ENCODE measurements at places on chromosomes 11 and 22.

- DNase-seq = no peak
Observed at GRCh38 chr22:37663521-37664140, 5.1 kb downstream of the PDXP start.

- DNase-seq = peak; percentile 12
Observed at GRCh38 chr11:67371189-67371910, 2.0 kb downstream of the CLCF1 start.

DNA sequence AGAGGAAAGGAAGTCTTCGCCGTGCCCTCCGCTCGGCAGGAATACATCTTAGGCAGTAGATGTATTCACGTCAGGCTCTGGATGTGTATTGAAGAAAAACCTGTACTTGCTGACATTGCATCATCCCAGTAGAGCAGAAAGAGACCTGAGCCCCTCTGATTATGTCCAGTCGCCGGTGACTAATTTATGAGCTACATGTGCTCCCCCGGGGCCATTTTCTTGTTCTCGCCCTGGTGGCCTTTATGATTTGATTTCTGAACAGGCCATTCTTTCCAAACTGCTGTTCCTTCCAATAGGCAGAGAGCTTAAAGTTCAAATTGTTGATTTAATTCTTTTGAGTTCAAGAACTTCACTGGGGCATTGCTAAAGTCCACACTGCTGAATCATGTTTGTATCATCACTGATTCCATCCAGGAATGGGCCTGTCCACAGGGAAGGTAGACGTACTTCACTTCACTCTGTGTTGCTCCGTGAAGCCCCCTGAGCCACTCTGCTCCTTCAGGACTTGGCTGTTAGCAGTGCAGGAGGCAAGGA, 137.3 kb upstream of the RASSF10 start:
- DNase-seq = no peak

GRCh38 chr22:47837703-47838102, 1075.3 kb downstream of the TBC1D22A start:
- peak; percentile 70 for DNase-seq

- DNase-seq = no peak
Observed at GRCh38 chr11:13055200-13055599, 46.1 kb downstream of the RASSF10 start.

DNA sequence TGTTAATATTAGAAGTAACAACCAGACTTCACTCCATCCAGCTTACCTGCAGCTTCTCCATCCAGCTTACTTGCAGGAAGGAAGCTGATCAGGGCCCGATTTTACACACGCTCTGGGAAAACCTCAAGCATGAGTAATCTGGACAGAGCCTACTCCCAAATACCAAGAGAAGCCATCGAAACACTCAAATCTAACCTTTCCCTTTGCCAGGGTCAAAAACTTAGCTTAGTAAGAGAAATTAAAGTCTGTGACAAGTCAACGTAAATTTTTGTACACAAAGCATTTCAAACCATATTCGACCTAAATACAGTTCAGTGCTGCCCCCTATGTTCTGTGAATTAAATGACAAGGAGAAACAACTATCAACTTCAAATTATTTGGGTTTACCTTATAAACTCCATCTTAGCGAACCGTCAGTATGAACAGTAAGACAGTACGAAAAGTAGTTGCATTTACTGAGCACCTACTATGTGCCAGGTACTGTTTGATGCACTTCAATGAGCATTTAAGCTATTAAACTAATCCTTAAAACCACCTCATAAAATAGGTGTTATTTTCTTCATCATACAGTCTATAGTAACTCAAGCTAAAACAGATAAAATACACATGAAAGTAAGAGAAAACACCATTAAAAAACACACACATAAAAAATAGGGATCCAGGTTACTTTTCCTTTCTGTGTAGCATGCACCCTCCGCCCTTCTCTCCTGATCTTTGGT, 36.9 kb downstream of the ARFGAP3 start:
- DNase-seq = peak; percentile 30

DNA sequence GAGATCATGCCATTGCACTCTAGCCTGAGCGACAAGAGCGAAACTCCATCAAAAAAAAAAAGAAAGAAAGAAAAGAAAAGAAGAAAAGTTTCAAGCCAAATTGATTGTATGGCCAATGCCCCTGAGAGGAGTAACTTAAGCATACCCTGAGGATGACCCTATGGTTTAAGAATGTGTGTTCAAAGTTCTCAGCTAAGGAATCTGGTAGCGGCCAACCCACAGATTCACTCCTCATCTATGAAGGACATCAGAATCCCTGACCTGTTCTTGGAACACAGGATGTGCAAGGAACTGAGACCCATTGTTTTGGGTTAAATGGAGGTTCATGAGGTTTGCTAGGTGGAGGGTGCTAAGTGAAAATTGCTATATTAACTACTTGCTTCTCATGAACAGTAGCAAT, 18.1 kb downstream of the IZUMO1R start:
- DNase-seq = no peak

DNA sequence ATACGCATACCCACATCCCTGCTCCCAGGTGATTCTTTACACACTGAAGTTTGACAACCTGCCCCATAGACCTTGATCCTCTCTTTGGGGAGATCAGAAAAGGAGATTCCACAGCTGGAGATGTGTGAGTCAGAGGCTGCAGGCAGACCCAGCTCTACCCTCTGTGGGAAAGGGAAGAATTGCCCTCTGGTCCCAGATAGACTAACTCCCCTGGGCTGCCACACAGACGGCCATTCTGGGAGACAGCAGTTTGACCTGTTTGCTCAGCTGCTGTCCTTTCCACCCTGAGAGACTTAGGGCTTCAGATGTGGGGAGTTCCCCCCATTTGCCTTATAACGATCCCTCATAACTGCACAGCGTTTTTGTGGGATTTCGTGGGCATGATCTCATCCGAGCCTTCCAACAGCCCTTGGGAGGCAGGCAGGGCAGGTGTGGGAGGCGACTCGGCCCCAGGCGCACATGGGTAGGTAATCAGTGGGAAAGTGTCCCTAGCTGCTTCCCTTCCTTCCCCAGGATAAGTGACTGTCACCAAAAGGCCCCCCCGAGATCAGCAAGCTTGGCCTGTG, 14.1 kb downstream of the FAM83F start:
- no peak for DNase-seq

DNA sequence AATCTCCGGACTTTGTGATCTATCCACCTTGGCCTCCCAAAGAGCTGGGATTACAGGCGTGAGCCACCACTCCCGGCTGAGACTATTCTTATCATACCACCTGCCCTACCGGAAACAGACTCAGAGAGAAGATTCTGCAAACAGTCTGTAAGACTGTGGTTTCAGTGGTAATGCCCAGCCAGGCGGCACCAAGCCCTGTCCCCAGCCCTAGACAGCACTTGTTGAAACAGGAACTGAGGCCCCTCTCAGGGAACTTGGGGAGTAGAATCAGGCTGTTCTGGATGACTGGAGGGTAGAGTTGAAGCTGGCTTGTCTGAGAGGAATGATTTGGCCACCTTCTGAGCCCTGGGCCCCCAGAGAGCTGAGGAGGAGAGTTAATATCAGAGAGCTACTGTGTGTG, 1.3 kb upstream of the INSC start:
- DNase-seq = peak; percentile 82

DNA sequence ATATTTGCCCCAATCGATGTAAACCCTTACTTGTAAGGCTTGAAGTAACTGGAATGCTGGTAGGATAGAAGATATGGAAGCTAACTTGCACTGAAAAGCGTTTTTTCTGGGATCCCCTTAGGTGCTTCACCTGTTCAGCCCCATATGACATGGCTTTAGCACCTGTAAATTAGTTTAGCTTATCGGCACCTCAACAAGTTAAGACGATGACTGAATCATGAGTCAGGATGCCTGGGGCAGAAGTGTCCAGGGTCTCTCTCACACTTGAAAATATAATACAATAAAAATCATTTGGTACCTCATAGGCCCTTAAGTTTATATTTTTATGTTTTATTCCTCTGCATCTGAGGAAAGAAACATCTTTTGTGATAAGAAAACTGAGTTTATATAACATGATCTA, 409.2 kb upstream of the LRRC4C start:
- DNase-seq = no peak

GRCh38 chr22:46734830-46735453, 3.1 kb downstream of the CERK start:
- DNase-seq = no peak

DNA sequence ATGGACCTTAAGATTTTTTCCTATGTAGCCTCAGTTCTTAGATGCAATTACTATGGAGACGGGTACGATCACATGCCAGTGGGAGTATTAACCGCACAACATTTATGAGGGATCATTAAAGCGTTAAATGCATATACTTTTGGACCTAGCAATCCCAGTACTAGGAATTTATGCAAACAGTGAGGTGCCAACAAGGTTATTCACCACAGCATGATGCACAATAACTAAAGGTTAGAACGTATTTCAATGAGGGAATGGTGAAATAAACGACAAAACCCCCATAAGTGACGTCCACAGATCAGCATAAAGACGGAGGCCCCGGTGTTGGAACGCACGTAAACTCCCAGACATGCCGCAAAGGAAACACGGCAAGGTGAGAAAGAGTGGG, 539 bp downstream of the SIRT3 start:
- DNase-seq = no peak

DNA sequence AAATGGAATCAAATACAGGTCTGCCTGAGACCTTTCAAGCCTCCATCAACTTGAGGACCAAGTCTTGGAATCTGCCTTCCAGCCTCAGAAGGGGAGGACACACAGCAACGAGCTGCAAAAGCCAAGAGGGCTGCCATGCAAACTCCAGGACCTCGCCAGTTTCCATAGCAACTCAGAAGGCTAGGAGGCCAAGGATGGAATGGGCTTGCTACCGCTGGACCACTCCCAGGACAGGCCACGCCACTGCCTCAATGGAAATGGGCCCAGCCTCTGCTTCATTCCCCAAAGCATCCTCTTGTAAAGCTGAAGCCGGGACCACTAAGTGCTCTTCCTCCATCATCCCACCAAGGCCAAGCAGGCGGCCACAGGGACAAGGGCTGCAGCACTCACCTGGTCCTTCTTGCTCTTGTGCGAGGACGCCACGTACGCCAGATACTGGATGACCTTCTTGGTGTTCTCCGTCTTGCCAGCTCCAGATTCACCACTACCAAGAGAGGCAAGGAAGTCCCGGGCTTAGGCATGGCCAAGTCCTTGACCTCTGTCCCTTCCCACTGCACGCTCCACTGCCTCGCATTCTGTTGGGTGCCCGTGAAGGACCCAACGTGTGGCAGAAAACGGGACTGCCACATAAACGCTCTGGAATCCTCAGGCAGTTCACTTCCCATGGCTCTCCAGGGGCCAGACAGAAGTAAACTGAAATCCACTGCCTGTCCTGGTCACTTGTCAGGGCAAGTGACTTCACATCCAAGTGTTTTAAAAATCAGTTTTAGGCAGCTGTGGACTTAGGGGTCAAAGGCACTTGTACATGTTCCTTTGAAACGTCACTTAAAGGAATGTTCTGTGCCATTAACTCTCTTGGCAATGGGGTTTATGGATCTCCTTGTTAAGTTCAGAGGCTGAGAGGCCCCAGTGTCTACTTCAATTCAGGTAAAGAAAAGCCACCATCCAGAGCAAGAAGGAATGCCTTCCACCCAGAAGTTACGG, 61.3 kb downstream of the MYH9 start:
- DNase-seq = no peak
